ENCODE measurements at places on chromosomes 6 and 20. TPM values are rescaled to one million over a fixed set of nuclear protein-coding genes. Genes with fewer than 3 reads are reported as not detected.

The FBXO5 gene
- 41.3 TPM for polyA plus RNA-seq

The HSPA12B gene
- 3.3 TPM for polyA plus RNA-seq

The SLC22A16 gene
- 0.37 TPM for polyA plus RNA-seq

GRCh38 chr6:125231133-125231532, 70.6 kb downstream of the HDDC2 start:
- H3K27me3 ChIP-seq: no peaks in the 10 kb centered on the region
- no peaks in the 10 kb centered on the region for H3K4me1 ChIP-seq
- H3K4me3 ChIP-seq: no peak overlapping the region
- H3K36me3 ChIP-seq: no peaks in the 10 kb centered on the region
- no peak overlapping the region for H3K27ac ChIP-seq
- DNase-seq: no peak

DNA sequence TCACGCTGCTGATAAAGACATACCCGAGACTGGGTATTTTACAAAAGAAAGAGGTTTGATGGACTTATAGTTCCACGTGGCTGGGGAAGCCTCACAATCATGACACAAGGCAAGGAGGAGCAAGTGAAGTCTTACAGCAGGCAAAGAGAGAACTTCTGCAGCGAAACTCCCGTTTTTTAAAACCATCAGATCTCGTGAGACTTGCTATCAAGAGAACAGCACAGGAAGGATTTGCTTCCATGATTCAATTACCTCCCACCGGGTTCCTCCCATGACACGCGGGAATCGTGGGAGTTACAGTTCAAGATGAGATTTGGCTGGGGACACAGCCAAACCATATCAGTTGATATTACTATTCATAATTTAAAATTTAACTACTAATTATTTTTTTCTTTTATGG, 157.3 kb upstream of the ATXN1 start:
- peak; percentile 26 for DNase-seq
- no peaks in the 10 kb centered on the region for H3K36me3 ChIP-seq
- no peak overlapping the region for H3K27ac ChIP-seq

GRCh38 chr6:14944593-14944992, 301.3 kb upstream of the JARID2 start:
- H3K4me1 ChIP-seq: no peaks in the 10 kb centered on the region
- no peak overlapping the region for H3K27ac ChIP-seq
- no peaks in the 10 kb centered on the region for H3K36me3 ChIP-seq
- H3K27me3 ChIP-seq: no peaks in the 10 kb centered on the region
- DNase-seq: no peak
- H3K4me3 ChIP-seq: no peak overlapping the region

DNA sequence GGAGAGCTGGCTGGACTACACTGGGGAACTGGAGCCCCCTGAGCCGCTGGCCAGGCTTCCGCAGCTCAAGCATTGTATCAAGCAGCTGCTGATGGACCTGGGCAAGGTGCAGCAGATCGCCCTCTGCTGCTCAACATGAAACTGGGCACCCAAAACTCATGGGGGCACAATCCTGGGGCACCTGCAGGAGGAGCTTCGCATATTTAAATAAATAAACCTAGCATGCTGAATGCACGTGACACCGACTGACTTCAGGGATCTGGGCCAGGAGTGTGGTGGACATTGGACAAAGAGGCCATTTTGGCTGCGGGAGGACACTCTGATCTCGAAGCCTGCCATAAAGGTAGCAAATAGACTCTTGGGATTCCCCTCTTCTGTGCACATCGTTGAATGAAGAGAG, 6.8 kb downstream of the SCAND1 start:
- H3K4me1 ChIP-seq: peaks cover 3% of the 10 kb centered on the region
- H3K4me3 ChIP-seq: no peak overlapping the region
- no peaks in the 10 kb centered on the region for H3K27me3 ChIP-seq
- H3K27ac ChIP-seq: no peak overlapping the region

DNA sequence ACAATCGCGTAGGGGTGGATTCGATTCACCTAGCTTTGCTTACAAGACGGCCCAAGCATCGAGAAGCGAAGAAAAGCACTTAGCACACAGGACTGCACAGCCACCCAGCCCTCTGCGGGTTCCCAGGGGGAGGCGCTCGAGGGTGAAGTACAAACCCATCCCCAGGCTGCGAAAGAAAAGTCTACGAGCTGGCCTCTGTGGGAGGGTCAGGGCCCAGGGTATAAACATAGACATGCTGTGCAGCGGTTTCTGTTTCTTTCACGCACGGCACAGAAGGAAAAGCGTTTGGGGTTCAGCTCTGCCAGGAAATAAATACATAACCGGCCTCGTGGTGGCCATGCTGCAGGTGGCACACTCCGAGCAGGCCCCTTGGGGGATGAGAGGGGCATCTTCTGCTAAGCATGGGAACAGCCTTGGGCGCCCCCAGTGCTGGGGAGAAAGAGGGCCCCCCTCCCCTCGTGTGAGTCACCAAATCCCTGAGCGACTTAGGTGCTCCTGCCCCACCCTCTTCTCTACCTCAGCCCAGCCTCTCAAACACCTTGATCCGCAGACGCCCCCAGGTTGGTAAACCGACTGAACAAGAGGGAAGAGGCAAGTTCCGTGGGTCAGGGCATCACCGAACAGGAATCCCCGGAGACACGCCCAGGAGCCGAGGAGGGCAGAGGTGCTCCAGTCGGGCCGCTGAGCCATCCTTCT, 91.6 kb upstream of the RIPOR2 start:
- peak overlapping the region; percentile 22 for H3K27ac ChIP-seq
- H3K4me1 ChIP-seq: peaks cover 32% of the 10 kb centered on the region

DNA sequence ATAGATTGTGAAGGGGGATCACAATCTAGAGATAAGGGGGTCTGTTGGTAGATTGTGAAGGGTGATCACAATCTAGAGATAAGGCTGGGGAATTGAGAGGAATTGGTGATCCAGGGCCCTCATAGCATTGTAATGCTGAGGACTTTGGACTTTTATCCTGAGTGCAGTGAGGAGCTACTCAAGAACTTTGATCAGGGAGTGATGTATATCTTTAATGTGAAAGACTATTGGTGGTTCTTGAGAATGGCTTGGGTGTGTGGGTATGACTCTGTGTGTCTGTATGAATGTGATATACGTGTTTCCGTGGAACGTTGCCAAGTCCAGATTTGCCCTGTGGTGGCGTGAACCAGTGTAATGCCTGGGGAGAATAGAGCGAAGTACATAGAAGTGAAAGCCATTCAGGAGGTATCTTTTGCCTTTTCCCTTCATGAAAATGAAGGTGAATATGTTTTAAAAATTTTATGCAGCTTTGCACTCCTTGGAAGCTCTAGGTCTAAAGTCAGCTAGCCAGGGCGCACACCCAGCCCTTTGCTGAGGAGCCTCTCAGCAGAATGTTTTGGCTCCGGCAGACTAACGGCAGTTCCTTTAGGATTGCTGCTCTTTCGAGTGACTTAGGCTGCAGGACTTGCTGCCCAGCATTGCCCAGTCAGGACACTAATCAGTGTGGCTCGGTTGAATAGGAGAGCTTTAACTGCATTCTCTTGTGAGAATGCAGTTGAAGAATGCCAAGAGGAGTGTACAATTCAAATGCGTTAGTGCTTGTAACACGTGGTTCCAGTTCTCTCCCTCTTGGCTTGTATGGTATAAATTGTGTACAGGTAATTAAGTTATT, 3.5 kb downstream of the ZFAND3 start:
- DNase-seq: peak; percentile 51
- no peak overlapping the region for H3K4me3 ChIP-seq
- peaks cover 28% of the 10 kb centered on the region for H3K4me1 ChIP-seq
- H3K27me3 ChIP-seq: no peaks in the 10 kb centered on the region

GRCh38 chr20:25288291-25289181, 40.7 kb downstream of the PYGB start:
- H3K27ac ChIP-seq: no peak overlapping the region
- H3K4me3 ChIP-seq: no peak overlapping the region
- H3K36me3 ChIP-seq: peaks cover 2% of the 10 kb centered on the region
- no peaks in the 10 kb centered on the region for H3K4me1 ChIP-seq
- H3K27me3 ChIP-seq: no peaks in the 10 kb centered on the region

DNA sequence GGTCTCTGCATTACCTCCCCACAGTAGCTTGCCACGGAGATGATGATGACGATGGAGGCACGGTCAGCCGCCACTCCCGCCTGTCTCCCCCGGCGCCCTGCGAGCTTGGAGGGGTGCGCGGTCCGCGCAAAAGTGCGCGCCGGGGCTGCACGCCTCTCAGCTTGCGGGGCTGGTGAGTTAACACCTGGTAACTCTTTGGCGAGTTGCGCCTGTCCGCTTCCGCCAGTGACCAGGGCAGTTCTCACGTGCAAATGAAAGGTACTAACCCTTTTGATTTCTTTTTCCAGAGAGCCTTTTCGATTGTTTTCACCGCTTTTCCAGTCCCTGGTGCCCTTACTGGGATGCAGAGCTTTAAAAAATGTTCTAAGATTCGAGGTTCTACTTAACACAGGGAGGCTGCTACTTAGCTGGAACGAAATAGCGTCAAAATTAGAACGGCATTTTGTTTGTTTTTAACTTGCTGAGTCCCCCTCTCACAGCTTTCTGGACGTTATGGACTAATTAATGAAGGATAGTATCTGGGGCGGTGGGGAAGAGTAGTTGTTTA, 6.2 kb downstream of the GRIK2 start:
- H3K4me1 ChIP-seq: peaks cover 29% of the 10 kb centered on the region
- no peaks in the 10 kb centered on the region for H3K36me3 ChIP-seq
- peaks cover 87% of the 10 kb centered on the region for H3K27me3 ChIP-seq
- peak overlapping the region; percentile 50 for H3K4me3 ChIP-seq
- peak; percentile 22 for DNase-seq

Data from GM23338 (cell line).